ENCODE measurements at places on chromosomes 12 and 14. TPM values are rescaled to one million over a fixed set of nuclear protein-coding genes. Genes with fewer than 3 reads are reported as not detected.

NEDD1 gene
- total RNA-seq: 42.3 TPM

ACOT6 gene
- total RNA-seq: not detected

DBX2 gene
- total RNA-seq: not detected

PUS7L gene
- total RNA-seq: 26.3 TPM

DNA sequence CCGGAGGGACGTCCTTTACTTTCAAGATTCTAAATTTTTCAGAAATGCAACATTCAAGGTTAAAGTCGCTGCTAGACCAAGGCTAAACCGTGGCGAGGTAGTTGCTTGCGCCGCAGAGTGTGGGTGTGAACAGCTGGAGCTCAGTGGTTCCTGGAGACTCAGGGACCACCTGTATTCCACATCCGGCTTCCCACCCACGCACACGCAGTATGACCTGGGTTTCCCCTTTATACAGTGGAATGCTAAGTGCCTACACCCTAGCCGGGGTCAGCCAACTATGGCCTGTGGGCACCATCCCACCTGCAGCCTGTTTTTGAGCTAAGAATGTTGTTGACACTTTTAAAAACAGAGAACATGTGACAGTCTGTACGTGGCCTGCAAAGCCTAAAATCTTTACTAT is 42.9 kb upstream of the TESC start:
- DNase-seq: no peak

DNA sequence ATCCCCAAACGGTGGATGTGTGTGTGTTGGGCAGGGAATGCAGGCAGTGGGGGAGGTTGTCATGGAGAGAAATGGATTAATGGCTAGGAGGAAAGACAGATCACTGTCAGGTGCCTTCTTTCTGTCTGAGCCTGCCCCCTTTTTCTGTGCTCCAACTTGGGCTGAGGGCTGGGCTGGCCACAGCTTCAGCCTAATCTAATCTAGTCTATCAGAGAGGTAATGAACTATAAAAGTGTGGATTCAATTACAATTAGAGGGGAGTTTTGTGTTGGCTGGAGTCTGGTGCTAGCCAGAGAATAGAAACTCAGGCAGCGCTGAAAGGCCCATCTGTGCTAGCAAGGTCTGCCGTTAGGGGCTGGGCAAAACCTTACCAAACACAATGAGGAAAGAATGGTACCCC is 41.2 kb downstream of the NEUROD4 start:
- no peak for DNase-seq

DNA sequence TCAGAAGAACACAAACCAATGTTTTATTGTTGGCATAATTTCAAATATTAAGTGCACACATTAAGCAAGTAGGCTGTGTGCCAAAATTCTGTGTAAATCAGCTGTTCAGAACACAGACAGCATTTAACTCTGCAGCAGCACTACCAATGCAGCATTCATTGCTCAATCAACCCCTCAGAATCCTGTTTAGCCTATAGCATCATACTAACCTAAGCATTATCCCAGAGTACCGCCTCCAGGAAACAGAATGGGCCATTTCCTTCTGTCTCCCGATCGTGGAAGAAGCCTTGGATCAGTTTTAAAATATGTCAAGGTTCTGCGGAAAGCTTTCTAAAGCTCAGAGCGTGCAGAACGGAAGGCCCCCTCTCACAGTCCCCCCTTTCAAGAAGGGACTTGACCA is 3.3 kb downstream of the IL26 start:
- DNase-seq: no peak

GRCh38 chr12:97595426-97595831 is 132.8 kb downstream of the RMST start:
- DNase-seq: no peak

DNA sequence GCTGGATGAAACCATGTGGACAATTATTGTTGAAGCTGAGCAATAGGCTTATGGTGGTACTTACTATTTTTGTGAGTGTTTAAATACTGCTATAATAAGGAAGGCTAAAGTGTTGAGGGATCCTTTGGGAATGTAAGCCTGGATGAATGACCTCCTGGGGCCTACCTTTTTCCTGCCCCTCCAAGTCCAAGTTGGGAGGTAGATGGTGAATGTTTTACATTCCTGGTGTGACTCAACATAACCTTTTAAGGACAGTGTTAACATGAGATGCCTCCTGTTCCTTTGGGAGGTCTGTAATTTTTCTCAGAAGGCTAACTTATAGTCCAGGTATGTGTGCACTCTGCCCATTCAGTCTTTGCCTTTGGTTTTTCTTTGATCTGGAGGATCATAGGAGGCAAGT is 315.9 kb downstream of the NRXN3 start:
- DNase-seq: no peak

GRCh38 chr12:94149119-94149780 is 873 bp downstream of the PLXNC1 start:
- peak; percentile 82 for DNase-seq

DNA sequence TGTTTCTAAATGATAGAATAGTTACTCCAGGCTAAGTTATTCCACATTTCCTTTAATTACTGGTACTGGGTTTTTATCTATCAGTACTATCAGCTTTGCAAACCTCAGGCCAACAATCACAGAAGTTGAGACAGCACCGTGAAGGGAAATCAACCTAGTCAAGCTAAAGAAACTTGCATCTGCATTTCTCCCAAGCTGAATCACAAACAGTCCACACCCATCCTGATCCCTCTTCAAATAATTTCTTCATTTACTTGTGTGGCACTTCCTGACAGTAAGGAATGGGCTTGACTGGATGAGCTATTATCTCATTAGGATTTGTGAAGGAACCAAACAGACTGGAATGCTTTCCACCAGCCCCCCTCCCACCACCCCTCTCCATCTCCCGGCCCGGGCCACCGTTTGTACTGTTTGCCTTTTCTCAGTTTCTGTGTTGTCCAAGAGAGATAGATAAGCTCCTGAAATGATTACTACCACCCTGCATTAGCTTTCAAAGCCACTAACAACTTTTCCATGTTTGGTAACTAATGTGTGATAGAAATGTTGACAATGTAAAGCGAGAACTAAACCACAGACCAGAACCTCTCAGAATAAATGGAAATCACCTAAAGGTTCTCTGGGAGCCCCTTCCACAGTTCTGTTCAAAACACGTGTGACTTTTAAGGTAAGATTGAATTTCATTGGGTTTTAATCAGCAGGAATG is 236.3 kb downstream of the SLC25A21 start:
- no peak for DNase-seq

DNA sequence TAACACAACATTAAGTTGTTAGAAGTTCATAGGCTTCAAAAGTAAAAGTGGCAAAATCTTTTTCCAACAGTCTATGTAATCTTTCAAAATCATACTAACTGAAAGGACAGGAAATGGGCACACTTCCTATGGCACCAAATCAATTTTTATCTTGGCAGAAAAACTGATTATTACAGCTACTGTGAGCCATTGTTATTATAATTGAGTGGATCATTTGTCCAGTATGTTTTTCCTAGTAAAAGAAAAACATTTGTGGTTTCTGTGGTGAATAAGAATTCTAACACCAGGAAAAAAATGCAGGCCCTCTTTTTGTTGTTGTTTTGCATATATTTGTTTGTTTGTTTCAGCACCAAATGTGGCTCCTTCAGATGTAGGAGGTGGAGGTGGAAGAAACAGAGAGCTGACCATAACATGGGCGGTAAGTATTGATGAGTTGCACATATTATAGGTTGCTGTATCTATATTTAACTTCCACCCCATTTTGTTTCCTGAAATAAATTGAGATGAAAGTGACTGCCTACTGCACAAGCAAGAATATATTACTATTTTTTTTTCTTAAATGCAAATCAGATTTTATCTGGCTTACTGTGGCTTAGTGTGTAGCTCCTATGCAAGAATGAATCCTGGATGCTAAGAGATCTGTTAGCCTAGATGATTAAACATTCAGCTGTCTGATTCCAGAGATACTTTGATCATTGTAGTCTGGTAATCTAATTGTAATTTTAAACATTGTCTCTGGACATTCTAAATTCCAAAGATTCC is 174.1 kb upstream of the PDZRN4 start:
- no peak for DNase-seq

DNA sequence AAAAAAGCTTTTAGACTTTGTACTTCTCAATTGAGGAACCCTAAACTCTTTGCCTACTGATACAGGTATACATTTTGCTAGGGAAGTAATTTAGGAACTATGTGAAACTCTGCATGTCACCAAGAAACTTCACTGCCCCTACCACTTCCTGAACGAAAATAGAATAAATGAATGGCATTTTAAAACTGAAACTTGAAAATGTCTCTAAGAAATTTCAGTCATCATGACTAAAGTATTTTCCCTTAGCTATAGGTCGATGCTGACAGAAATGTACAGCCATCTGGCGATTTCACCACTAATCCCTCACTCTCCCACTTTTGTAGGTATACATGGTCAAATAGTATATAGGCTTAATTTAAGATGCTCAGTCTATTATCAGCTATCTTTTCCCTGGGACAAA is 194.9 kb upstream of the SYT10 start:
- no peak for DNase-seq

GRCh38 chr14:23535943-23536342 is 15.6 kb downstream of the ZFHX2 start:
- no peak for DNase-seq

GRCh38 chr12:107817250-107817649 is 42.7 kb downstream of the ASCL4 start:
- no peak for DNase-seq

- no peak for DNase-seq
Observed at GRCh38 chr12:53653595-53653994, 22.3 kb downstream of the ATP5MC2 start.
